ENCODE measurements at places on chromosomes 2 and 18.
A peak's percentile ranks its signal among the peaks of the same experiment; 100 is the strongest.

GRCh38 chr18:32019251-32019948 lies 775 bp downstream of the RNF125 start:
- DNase-seq: peak; percentile 37

- DNase-seq: no peak
Measured at GRCh38 chr2:189379287-189379630, 62.0 kb upstream of the WDR75 start.

GRCh38 chr2:240644859-240645301 lies 19.6 kb downstream of the GPR35 start:
- DNase-seq: no peak

GRCh38 chr18:63422864-63423304 lies 608 bp upstream of the VPS4B start:
- no peak for DNase-seq

DNA sequence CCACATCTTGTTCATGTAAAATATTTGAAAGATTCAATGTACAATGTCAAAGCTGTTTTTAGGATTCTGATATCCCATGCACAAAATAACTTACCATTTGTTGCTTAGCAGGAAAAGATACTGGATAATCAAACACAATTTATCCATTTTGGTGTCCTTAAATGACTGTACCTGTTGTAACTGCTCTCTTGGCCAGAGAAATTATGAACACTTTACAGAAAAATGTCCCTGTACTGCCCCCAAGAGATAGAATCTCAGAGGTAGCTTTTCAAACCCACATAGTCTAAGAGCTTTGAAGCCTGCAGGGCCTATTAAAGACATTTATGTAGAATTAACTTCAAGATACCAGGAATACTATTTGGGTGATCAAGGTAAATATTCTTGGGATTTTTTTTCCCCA lies 12.2 kb upstream of the ME2 start:
- DNase-seq: no peak

DNA sequence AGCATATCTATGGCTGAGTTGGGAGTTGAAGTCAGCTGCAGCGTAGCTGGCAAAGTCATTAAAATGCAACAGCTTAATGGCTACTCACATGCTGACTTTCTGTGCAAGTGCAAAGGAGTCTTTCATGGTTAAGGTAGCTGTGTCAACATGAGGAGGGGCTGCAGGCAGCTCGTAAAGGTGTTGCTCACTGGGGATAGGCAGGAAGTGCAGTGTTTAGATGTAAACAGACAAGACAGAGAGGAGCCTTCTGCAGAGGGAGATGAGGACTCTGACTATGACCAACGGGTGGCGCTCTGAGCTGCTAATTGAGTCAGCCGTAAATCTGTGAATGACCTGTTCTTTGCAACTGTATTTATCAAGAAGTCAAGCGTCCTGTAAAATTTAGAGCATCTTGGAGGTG lies 22.3 kb upstream of the CAVIN2 start:
- no peak for DNase-seq

- DNase-seq: no peak
Measured at GRCh38 chr2:1567556-1568344, 154.5 kb downstream of the TPO start.

GRCh38 chr18:2997429-2997828 lies 15.5 kb downstream of the LPIN2 start:
- DNase-seq: no peak

GRCh38 chr2:234571620-234572407 lies 74.9 kb upstream of the ARL4C start:
- peak; percentile 27 for DNase-seq

DNA sequence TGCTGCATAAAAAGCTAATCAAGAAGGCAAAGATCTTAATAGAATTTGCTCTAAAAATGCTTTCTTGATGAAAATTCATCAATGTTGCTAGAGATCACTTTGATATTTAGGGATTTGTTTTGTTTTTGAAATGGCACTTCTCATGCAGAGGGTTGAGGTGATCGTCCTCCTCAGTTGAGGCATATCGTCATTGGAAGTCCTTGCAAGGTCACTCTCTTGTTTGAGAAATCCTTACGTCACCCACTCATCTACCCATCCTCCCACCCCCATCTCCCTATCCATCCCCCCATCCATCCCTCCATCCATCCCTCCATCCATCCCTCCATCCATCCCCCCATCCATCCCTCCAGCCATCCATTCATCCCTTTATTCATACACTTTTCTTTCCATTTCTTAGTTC lies 133.7 kb downstream of the THNSL2 start:
- no peak for DNase-seq

GRCh38 chr2:229313591-229313990 lies 42.5 kb upstream of the PID1 start:
- peak; percentile 89 for DNase-seq

DNA sequence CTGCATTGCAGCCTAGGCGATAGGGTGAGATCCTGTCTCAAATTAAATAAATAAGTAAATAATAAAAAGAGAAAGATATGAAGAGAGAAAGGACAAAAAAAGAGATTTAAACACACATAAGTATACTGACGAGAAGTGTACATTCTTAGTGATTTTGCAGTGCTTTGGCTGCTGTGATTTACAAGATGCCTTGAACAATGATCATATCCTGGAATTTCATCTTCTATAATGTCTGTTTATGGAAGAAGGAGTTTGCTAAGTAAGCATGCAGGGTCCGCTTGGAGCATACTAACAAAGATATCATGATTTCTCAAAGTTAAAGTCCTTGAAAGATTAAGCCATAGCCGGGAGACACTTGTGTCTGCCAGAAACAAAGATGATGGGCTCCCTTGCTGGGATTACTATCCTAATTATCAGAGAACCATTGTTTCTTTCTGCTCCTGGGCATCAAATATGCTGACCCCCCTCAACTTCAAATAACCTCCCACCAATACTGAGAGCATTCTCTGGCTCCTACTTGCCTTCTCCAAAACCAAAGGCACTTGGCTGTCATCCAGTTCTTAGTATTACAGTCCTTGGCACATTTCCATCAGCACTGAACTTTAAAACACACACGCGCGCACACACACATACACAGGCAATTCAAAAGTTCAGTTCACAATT lies 47.5 kb upstream of the STAM2 start:
- DNase-seq: peak; percentile 95

- no peak for DNase-seq
Measured at GRCh38 chr18:50388988-50389387, 14.1 kb downstream of the SKA1 start.

DNA sequence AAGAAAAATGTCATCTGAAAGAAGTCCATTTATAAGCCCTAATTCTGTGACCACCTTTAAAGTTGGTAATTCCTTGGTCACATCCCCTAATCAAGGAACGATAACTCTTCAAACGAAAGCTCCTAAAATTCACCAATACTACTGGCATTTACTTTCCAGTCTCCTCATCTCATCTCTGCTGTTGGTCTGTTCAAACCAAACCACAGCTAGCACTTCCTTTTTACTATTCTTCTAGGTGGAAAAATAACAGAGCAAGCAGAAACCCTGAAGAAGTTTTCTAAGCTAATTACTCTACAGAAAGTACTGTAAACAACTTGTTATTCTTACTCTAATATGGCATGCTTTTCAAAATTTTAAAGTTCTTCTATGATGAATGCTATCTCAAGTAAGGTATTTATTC lies 21.6 kb downstream of the TIA1 start:
- DNase-seq: no peak

GRCh38 chr2:85779641-85780315 lies 26.0 kb downstream of the ATOH8 start:
- DNase-seq: no peak

DNA sequence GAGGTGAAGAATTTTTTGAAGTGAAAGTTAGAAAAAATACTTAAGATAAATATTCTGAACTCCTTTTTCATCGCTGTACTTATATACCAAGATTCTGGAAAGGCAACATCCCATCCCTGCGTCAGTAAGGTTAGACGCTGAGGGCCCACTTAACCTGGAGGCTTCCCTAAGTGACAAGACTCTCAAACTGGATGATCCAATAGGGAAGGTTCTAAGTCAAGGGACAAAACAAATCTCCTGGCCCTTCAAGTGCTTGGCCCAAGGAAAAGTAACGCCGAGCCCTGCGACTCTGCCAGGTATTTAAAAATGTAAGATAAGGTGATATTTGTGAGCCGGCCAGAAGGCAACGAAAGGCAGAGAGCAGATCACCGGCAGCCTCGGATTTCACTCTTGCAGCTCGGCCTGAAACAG lies 1.3 kb downstream of the STK39 start:
- DNase-seq: no peak

- DNase-seq: no peak
Measured at GRCh38 chr2:64608867-64609226, 44.9 kb downstream of the SERTAD2 start.

DNA sequence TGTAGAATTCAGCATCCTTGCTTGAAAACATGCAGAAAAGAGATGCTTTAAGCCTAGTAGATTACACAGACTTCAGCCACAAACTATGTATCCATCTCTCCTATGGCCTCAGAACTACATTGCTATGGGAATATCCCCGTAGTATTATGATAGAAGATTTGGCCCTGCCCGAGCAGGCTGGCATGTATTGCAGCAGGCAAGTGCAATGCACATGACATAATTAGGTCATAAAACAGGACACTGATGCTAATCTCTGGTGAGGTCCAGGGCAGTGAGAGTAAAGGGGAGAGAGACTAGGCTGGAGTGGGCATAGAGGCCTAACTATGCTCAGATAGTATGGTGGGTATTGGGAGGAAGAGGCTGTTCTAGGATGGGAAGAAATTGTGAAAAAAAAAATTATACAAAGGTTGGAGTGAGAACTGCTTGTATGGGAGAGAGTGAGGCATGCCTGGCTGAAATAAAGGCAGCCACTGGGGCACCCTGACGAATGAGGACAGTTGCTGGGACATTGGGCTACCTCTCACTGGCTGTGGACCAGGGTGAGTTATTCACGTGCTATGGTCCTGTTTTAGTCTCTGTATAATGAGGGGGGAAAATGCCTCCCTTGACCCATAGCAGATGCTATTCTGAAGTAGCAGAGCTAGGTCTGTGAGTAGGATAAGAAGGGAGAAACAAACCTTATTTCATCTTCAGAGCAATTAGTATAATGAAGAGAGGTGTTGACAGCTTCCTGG lies 1.6 kb upstream of the PLA2R1 start:
- DNase-seq: no peak

DNA sequence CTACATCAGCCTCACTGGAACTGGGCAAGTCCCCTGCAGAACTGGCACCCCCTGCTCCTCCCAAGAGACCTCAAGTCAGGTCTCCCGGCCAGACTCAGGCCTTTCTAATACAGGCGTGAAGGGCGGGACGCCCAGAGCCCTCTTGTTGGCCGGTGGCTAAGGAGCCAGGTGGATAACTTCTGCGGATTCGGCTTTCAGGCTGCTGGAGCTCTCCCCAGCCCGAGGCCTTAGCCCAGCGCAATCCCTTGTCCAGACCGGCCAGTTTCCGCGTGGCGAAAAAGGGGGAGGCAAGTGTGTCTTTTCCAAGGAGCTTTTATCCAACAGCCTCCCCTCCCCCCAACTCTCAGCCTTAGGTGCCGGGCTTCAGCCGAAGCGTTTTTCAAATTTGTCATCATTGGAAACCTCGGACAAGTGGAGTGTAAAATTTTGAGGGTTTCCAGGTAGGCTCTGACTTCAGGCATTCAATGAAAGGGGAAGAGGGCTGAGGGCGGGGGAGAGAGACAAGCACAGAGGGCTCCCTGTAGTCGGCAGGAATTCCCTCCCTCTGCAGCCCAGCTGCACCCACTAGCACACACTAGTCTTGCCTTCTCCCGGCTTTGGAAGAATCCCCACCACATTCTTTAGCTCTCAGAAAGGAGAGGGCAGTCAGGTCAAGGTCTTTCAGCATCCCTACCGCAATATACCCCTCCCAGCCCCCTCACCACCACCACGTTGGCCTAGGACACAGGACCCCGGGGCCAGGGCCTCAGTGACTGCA lies 9.5 kb upstream of the SATB2 start:
- no peak for DNase-seq

Measured in muscle of leg (tissue), 16 donors.